ENCODE measurements at places on chromosomes 12 and 14.

- no peak for DNase-seq
Measured at GRCh38 chr12:111312708-111313107, 56.2 kb downstream of the PHETA1 start.

- no peak for DNase-seq
Measured at GRCh38 chr12:109512608-109513007, 35.2 kb downstream of the UBE3B start.

- DNase-seq, result no peak
Measured at GRCh38 chr12:27534765-27535161, 10.8 kb downstream of the PPFIBP1 start.

DNA sequence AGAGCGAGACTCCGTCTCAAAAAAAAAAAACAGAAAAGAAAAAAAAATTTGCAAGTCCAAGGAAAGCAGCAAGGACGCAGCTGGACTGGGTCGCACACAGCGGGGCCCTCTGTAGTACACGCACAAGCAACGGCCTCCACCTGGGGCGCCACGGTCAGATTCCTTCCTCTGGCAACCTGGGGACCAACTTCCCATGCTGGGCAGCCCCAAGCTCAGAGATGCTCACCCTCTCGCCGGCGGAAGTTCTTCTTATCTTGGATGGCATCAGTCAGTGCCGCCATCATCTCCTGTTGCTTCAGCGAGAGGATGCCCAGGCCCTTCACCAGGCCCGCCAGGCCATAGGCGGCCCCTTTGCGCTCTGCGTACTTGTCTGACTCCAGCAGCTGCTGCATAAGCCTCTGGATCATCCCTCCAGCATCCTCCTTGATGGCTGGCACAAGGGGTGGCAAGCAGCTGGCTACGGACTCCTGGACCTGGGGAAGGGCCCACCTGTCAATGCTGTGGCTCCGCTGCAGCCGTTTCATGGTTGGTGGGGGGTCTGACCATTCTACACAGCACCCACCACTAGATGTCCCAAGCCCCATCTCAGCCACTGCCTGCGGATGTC is 34.5 kb upstream of the RAB35 start:
- no peak for DNase-seq

GRCh38 chr14:88005050-88005481 is at the start of gene GPR65:
Gene GPR65 (plus strand): TSS chr14:88005135. CDS start chr14:88010848, 5,713 bp downstream.
- DNase-seq, result no peak

GRCh38 chr14:91858536-91859275 is 8.6 kb downstream of the TC2N start:
- no peak for DNase-seq

DNA sequence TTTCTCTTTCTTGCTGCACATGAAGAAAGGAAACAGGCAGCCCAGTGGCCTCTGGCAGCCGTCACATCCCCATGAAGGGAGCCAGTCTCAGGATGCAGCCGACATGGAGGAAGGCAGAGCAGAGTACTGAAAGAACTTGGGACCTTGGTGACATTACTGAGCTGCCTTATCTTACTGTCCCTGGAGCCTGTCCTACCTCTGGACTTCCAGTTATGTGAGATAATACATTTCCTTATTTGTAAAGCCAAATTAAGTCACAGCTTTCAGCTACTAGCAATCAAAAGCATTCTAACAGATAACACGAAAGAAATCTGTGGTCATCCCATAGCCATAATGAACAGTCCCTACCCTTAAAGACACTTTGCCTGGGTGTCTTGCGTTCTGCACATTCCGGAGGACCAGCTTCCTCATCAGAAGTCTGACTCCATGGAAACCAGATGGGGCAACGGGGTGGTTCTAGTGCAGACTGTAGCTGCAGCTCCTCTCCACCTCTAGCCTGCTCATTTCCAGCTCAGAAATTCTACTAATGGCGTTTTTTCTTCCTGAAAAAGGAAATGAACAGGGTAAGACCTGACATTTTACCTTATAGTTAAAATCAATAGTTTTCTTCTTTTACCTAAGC is 7.8 kb upstream of the EGLN3 start:
- no peak for DNase-seq

DNA sequence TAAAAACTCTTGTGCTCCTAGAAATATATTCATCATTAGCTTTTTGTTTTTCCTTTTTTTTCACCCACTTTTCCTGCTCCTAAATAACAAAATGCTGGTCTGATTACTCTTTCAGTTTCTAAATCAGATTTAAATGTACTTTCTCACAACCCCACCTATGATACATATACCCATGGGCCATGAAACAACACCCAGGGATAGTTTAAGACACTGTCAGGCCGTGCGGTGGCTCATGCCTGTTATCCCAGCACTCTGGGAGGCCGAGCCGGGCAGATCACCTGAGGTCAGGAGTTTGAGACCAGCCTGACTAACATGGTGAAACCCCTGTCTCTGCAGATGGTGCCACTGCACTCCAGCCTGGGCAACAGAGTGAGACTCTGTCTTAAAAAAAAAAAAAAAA is 1.6 kb upstream of the NUMB start:
- DNase-seq, result no peak

DNA sequence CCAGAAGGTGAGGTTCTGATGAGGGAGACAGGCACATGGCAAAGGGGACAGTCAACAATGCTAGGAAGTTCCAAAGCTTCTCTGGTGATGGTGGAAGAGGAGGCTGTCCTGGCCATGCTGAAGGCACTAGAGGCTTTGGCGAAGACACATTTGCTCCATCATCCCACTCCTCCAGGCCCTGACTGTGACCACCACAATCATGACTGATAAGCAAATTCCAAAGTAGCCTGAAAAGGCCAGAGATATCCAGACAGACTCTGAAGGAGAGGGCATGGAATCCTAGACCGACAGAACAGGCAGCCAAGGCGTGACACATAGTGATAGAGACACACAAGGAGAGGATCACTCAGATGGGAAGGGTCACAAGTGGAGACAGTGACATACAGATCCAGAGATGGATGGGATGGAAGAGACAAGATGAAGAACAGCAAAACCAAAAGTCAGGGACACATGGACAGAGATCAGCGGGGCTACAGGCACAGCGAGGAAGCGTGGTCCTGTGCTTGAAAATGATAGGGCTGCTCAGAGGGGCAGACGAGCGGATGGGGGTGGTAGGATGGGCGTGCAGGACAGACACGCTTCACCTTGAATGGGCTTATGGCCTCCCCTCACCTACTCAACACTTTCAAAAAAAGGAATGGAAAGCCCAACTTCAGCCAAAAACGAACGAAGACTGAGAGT is 1.3 kb downstream of the ZFHX2 start:
- DNase-seq, result no peak

- DNase-seq, result no peak
Measured at GRCh38 chr14:68473794-68474193, 319.1 kb downstream of the ZFP36L1 start.

- no peak for DNase-seq
Measured at GRCh38 chr12:113863455-113863845, 102.7 kb downstream of the RBM19 start.

DNA sequence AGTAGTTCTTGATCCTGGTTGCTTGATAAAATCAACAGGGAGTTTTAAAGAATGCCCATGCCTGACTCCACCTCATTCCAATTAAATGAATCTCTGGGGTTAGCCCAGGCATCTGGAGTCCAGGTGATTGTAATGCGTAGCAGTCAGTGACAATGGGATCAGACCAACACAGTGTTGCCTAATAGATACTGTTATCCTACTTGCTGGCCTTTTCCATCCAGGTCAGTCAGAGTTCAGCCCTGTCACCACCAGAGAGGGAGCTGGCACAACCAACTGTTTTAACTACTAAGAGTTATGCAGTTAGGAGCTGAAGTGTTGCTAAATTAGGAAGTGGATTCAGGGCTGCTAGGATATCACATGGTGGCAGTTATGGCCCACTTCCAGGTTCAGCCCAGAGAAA is 107.1 kb downstream of the GPR135 start:
- no peak for DNase-seq

DNA sequence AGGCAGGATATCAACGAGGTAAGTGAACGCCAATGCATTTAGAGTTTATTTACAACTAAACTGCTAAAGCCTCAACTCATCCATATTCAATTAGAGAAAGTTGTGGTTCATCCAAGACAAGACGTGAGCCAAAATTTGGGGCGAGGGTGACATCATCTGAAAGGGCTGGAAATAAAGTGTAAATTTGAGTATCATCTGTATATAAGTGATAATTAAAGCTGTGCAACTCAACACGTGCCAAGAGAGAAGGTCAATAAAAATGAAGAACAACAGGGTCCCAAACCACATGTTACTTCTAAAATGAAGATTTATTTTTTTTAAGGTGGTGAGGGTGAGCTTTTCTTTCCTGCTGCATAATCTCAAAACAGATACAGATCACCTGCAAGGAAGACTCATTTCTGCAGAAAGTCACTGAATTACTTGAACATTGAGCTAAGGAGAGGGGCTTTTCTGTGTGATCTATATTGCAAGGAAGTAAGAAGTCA is 203.6 kb downstream of the EFCAB11 start:
- DNase-seq, result no peak

DNA sequence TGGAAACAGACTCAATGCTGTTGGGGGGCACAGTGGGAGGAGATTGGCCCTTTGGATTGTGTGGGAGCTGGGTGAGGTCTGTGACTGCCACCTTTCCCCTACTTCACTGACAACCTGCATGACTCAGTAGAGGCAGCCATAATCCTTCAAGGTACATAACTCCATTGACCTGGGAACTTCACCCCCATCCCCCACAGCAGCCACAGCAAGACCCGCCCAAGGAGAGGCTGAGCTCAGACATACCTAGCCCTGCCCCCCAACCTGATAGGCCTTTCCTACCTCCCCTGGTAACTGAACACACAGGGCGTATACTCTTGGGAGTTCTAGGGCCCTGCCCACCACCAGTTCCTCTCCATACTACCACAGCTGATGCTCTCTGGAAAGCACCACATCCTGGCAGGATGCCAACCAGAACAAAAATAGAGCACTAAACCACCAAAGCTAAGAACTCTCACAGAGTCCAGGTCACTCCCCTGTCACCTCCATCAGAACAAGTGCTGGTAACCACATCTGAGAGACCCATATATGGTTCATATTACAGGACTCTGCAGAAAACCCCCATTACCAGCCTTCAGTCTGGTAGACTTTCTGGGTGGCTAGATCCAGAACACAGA is 703.9 kb downstream of the FSCB start:
- DNase-seq, result no peak

DNA sequence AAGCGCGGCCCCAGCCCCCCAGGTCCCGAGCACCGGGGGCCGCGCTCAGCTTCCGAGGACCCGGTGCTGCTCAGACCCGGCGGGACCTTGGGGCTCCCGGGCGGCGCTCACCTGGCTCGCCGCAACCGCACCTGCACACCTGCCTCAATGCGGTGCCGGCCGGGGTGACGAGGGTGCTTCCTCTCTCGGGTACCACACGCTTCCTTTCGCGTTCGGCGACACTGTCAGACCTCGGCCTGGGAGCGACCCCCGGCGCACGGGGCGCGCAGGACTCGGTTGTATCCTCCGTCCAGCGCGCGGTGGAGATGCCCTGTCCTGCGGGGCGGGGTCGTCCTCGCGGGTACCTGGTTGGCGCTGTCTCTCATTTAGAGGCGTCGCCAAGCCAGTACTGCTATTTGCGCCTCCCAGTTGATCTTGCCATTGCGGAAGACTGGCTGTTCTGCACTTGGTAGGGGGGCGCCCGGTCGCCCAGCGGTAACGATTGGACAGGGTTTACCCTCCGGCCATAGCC is 718 bp downstream of the PACS2 start:
- DNase-seq, result no peak

GRCh38 chr12:94261786-94262185 is 113.4 kb downstream of the PLXNC1 start:
- no peak for DNase-seq

DNA sequence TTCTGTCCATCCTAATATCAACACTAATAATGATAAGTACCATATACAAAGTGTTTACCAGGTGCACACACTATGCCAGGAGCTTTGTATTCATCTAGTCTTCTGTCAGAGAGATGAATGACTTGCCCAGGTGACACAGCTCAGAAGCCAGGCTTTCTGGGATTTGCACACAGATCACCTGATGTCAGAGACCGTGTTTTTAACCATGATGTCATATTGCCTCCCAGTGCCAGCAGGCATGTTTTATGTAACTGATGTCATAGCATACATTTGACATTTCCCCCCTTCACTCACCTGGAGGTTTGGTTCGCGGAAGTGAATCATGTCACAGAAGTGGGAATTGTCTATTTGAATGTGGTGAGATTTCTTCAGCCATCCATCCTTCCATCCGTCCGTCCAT is 5.7 kb downstream of the WSCD2 start:
- DNase-seq, result no peak

DNA sequence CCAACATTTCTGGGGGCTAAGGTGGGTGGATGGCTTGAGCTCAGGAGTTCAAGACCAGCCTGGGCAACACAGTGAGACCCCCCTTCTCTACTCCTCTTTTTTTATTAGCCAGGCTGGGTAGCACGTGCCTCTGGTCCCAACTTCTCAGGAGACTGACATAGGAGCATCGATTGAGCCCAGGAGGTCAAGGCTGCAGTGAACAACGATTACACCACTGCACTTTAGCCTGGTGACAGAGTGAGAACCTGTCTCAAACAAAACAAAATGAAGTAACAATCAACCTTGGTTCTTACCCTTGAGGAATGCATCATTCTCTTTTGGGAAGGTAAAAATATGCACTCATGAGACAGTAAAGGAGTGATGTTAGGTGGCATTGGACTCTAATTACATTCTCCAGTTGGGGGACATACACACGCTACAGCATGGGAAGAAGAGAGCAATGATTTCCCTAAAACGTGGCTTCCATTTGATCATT is 3.9 kb upstream of the NIN start:
- no peak for DNase-seq

- no peak for DNase-seq
Measured at GRCh38 chr12:24473097-24473496, 475.8 kb downstream of the BCAT1 start.

DNA sequence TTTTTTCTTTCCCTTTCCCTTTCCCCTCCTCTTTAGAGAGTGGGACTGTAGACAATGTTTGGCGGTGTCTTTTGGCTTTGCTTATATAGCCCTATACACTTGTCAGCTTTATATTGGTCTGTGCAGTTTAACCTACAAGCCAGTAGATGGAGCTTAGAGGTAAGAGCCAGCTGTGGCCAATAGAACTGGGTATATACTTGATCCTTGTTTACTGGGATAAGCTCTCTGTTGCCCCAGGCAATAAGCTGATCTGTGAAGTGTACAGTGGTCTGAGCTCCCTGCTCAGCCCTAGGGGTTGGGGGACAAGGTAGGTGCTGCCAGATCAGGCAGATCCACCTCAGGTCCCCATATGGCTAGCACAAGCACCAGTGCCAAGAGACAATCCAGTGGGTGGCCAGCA is 434.1 kb downstream of the NOVA1 start:
- no peak for DNase-seq

- DNase-seq, result no peak
Measured at GRCh38 chr12:124289634-124290600, 5.0 kb upstream of the RFLNA start.

DNA sequence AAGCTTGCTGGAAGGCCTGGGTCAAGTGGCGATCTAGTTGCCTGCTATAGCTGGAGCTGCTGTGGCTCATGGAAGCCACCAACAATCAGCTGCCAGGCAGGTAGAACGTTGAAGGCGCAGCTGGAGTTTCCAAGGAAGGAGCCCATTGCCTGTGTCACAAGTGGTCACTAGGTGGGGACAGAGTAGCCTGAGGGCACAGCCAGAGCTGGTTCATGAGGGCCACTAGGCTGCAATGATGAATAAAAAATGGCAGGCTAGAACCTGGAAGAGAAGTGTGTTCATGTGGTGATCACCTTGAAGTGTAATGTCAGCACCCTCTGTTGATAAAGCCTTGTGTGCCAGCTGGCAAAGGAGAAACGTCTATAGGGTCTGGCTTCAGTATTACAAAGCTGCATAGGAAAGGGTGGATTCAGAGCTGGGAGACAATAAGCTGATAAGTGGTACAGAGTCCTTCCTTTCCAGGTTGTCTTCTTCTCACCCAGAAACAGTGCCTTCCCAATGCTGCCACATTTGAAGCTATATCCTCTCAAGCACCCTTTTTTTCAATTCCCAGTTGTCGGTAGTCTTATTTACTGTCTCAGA is 165.8 kb downstream of the EMP1 start:
- DNase-seq, result peak; percentile 69
